ENCODE measurements at places on chromosomes 3 and 15.
A peak's percentile ranks its signal among the peaks of the same experiment; 100 is the strongest.

- DNase-seq, result no peak
Measured at GRCh38 chr3:71048948-71049347, 534.6 kb downstream of the FOXP1 start.

GRCh38 chr3:195101001-195101583 lies 169.9 kb downstream of the XXYLT1 start:
- no peak for DNase-seq

DNA sequence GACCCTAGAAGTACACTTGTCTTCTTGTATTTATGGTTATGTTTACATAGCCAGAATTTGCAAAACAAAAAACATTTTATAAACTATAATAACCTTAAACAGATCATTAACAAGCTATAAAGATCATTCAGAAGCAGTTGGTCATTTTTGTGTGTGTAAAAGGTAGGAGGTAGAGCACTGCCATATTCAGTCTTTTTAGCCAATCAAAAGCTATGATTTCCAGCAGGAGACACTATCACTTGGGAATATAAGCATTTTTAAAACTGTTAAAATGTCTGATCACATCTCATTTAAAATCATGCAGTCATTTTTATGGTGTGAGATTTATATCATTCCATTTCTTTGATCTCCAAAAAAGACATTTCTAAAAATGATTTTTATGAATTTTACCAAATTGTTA lies 42.6 kb upstream of the ATP2C1 start:
- DNase-seq, result no peak

DNA sequence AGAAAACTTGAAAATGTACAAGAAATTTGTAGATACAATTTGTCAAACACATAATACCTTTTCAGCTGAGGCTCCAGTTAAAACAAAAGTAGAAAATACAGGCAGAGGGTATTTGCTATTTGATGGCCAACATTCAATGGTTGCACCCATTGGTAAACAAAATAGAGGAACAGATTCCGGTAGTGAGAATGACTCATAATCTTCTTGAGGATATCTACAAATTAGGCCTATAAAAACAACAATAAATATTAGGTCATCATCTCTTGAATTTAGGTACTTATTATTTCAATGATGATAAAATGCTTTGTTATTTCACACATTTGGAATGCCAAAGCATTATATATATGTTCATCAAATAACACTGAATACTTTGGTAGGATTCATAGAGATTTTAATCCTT lies 53.4 kb downstream of the DENND4A start:
- DNase-seq, result no peak

DNA sequence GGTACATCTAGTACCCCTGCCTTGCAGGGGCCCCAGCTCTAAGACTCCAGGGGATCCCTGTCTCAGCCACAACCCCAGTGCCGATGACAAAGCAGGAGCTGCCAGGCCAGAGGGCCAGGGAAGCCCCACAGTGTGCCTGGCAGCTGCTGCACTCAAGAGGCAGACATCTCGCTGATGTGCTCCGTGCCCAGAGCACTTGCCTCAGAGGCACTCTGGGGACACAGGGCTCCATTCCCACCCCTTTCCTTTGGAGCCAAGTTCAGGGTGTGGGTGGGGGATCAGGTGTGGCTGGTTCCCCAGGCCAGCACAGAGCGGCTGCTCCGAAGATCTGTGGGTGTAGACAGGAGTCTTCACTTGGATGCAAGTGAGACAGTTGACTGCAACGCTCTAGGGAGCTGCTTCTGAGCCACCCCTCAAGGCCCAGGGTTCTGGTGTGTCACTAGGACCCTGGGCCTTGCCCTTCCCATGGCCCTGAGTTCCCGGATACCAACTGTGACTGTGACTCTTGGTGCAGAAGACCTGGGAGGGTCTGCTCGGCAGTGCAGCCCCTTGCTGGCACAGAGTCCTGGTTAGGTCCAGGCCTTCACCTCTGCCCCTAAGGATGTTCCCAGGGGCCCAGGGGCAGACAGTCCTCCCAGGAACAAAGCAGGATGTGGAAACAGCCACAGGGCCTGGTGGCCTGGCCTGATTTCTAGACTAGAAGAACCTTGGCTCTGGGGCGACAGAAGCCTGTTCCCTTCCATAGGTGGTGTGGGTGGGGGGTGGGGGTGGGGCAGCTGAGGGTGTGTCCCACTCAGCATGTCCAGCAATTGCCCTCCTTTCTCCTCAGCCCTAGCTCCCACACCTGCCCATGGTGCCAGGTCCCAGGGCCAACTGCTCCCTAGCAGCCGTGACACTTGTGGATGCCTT lies 2.5 kb downstream of the NT5DC2 start:
- DNase-seq, result no peak

GRCh38 chr15:71691458-71692417 lies 118.6 kb upstream of the NR2E3 start:
- DNase-seq, result no peak

DNA sequence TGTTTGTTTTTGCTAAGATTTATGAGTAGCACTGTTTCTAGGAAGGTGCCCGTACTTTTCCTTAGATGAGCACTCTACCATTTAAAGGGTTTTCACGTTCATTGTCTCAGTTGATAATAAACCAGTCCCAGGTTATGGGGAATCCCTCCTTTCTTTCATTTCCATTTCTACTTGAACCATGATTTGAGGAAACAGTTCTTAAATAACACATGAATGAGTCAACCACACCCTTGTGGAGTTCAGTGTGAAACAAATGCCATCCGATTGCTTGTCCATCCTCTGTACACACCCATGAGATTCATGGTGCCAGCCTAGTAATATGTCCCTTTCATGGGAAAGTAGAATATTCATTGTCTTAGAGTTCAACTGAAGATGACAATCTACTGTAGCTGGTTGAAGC lies 23.1 kb downstream of the CMTM8 start:
- DNase-seq, result no peak

- no peak for DNase-seq
Measured at GRCh38 chr3:30848087-30848779, 46.2 kb downstream of the GADL1 start.

GRCh38 chr3:36444909-36445308 lies 64.6 kb downstream of the STAC start:
- no peak for DNase-seq

DNA sequence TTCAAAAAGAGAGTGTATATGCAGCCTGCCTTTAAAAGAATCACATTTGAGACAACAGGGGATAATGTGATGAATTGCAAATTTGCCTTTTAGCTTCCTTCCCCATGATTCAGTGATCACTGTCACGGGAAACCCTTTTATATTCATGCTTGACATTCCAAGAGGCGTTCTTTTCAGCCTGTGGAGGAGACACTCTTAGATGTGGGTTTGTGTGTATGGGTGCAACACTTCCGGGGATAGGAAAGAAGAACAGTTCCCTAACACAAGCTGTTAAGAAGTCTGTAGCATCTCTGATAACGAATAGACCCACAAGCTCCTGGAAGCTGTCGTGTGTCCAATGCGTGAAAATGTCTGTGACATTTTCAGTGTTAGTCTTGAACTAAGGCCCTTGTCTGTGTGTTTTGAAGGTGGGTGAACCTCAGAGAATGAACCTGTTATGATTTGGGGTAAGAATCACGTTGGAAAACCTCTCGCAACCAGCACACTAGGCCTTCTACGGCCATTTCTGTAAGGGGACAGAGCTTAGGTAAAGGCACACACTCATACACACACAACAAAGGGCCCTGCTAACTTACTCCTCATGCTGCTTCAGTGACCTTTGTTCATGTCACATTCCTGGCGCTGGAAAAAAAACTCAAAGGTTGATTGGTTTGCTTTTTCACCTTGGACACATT lies 229.2 kb upstream of the ST8SIA2 start:
- DNase-seq, result no peak

GRCh38 chr3:157081626-157082210 lies 78.2 kb downstream of the CCNL1 start:
- peak; percentile 79 for DNase-seq

DNA sequence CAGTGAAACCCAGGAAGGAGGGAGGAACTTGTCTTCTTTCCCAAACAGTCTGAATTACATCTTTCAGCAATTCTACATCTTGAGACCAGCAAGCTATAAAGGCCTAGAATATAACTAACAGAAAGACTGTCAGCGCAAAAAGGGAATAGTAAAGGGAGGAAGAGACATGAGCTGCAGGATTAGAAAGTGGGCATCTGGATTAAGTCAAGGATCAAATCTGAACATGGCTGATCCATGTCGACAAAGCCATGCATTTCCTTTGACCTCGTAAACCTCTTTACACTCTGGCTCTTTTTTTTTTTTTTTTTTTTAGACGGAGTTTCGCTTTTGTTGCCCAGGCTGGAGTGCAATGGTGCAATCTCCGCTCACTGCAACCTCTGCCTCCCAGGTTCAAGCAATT lies 35.4 kb upstream of the KCNMB3 start:
- no peak for DNase-seq

DNA sequence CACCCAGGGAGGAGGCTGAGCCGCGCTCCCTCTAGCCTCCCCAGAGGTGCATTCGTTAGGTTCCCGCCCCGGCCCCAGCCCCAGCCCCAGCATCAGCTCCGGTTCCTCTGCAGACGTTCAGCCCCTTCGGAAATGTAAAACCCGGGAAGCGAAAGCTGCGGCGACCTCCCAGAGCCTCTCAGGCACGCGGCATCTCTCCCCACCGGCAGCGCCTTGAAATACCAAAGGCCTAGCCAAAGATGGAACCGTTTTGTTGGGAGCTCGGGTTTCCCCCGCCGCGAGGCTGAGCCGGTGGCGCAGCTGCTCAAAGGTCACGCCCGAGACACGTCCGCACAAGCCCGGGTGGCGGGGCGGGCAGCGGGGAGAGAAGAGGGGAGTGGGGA lies 77.8 kb upstream of the HES1 start:
- DNase-seq, result peak; percentile 5

- DNase-seq, result no peak
Measured at GRCh38 chr3:27213450-27213849, 155.7 kb downstream of the NEK10 start.

DNA sequence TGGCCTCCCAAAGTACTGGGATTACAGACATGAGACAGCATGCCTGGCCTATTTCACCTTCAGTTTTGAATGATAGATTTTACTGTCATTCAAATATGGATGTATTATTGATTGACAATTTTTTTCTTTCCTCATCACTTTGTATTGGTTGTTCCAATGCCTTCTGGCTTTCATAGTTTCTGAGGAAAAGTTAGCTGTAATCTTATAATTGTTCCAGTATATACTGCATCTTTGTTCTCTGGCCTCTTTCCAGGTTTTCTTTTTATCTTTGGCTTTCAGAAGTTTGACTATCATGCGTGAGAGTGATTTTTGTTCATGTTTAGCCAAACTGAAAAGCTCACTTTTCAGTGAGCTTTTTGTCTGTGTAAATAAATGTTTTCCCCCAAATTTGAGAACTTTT lies 157.1 kb downstream of the RSRC1 start:
- no peak for DNase-seq

GRCh38 chr3:42535981-42536784 lies 33.7 kb downstream of the VIPR1 start:
- no peak for DNase-seq

GRCh38 chr3:15591242-15591641 lies 10.1 kb downstream of the HACL1 start:
- DNase-seq, result no peak

DNA sequence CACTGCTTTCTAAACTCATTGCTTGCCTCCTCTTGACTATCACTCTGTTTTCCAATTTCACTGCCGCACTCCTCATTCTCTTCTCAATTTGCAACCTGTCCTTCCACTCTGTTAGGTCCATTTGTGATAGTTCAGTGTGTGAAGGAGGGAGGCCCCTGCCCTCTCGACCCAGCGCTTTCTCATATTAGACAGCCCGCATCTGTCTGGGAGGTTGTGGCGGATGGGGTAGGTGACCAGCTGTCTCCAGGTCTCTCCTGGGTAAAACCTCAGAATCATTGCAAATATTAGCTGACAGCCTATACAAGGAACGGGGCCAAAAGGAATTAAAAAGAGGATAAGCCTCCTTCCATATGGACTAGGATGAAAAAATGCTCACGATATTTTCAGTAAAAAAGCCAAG lies 358.3 kb downstream of the SHQ1 start:
- no peak for DNase-seq

- no peak for DNase-seq
Measured at GRCh38 chr3:25962255-25962654, 172.4 kb downstream of the OXSM start.

DNA sequence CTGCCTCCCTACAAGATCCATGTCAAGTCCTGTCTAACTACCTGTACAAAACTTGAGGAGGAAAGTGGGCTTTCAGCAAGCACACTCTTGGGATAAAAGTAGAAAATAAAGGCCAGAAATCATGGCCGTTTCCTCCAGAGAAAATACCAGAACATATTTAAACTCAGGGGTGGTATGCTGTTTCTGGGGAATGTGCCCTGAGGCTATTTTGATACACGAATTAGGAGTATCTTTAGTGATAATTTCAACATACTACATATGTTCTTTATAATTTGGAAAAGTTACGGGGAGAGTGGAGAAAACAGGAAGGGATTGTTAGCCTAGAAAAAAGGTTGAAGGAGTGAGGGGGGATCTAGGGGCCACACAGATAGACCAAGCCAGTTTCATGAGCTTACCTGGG lies 18.7 kb upstream of the PDCD6IP start:
- DNase-seq, result no peak

DNA sequence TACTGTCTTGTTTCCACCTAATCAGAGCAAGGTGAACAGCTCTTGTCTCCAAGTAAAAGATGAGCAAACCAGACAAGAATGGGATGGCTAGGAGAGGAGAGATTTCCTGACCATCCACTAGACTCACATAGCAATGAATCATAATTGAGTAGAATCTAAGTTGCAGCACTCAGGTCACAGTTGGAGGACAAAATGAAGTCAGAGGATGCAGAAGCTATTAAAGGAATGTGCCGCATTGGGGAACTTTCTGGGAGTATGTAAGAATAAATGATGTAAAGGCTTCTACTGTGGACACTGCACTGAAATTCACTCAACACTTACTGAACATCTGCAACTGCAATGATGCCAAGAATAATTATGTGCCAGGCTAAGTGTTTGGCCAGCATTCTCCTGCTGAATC lies 217.4 kb upstream of the WNT5A start:
- no peak for DNase-seq

DNA sequence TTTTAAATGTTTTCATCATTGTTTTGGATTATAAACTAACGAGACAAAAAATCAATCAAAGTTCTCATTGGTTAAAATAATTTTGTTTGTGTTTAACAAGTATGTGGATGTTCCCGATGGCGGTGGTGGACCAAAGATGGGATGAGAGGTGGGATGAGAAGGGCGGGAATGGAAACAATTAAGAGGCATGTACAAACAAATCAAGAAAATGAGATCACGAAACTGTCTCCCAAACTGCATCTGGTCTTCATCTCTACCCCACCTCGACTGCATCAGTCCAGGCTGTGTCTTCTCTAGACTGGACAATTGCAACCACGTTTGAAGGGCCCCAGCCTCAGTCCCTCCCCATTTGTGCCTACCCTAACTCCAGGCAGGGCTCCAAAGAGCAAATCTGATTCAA lies 56.1 kb downstream of the SLC12A8 start:
- DNase-seq, result no peak

- DNase-seq, result no peak
Measured at GRCh38 chr3:55615039-55615693, 128.1 kb upstream of the WNT5A start.

DNA sequence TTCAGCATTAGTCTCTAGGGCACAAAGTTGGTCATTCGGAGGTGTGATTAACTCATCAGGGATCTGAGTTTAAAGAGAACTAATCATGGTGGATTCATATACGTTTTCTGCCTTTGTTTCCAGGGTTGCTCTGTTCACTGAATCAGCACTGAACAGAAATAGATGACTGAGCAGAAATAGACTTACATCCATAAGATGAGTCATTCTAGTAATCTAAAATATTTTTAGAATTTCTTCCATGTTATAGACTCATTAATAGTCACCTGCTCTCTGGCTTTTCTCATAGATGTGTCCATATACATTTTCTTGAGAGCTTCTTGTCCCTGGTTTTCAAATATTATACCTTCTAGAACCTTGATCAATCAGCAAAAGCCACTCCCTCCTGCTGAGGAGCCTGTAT lies 837.6 kb upstream of the DPPA4 start:
- DNase-seq, result no peak
